Anterior cingulate cortex (tissue), 58 donors: ENCODE measurements at places on chromosomes 5 and 9.

DNA sequence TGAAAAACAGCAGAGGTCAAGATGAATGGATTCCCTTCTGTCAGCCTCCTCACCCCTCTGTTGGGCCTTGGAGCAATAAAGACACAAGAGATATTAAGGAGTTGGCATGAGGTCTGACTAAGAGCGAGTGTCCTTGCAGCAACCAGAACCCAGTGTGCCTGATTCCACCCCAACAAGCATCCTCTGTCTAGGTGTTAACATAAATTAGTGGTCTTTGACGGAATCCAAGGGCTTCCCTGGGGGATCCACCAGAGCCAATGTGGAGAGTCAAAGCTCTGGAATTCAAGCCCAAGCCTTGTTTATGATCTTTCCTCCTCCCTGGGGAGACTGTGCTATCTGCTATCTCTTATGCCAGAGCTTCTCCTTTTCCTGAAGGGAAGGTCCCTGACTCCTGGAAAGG is 128.1 kb upstream of the SMIM23 start:
- no peak for DNase-seq

GRCh38 chr5:59709346-59709821 is 184.1 kb downstream of the PDE4D start:
- no peak for DNase-seq

DNA sequence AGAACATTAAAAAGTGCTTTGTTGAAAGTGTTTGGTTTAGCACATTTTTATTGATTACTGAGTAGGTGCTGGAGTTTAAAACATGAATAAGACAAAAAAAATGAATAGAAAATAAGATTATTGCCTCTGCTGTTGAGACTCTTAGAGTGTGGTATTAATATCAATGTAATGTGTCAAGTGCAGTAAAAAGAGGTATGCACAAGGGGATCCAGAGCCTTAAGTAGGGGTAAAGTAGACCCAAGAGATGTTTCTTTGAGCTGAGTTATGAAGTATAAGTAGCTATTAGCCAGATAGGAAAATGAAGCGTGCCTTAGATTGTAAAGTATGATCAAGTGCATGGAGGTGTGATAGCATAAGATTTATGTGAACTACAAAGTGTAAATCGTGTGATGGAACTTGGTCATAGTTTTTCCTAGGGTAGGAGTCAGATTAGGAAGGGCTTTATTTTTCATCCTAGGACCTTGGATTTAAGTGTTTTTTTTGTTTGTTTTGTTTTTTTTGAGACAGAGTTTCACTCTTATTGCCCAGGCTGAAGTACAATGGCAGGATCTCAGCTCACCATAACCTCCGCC is 45.2 kb downstream of the NSD1 start:
- DNase-seq: no peak

DNA sequence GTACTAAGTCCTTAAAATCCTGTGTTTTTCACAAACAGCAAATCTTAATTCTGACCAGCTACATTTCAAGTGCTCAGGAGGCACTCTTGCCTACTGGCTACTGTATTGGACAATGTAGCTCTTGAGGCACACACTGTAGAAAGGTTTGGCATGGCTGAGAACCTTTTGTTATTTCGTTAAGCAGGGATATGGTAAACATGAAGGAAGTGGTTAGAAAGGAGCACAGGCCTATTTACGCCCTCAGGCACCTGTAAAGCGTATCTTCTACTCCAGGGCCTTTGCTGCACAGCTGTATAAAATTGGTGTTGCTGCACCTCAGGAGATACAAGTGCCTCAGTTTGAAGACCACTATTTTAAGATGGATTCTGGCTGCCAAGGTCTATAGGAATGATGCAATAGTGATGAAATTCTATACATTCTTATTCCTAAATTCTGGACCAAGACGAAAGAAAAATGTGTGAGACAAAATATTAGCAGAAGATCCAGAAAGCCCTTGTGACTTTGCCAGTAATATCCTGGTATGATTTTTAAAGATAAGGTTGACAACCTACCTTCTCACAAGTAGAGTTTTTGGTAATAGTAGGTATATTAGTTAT is 9.3 kb upstream of the OTULIN start:
- DNase-seq: no peak

- no peak for DNase-seq
Observed at GRCh38 chr9:113992994-113993393, 85.1 kb downstream of the AMBP start.

DNA sequence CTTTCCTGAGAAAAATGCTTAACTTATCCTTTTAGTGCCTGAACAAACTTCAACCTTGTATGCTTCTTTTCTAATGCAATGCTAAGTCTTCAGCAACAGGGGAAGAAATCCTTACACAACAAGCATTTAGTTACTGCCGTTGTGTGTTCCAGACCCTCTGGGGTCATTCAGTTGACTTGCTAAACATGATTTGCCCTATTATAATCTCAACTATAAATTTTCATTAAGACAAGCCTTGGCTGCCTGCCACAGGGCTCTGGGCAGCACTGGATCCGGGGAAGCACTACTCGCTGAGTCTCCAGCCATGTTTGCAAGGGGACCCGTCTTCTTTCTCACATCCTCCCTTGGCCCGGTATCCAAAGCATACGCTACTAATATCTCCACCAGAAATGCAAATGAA is 58.1 kb downstream of the PTCH1 start:
- no peak for DNase-seq

DNA sequence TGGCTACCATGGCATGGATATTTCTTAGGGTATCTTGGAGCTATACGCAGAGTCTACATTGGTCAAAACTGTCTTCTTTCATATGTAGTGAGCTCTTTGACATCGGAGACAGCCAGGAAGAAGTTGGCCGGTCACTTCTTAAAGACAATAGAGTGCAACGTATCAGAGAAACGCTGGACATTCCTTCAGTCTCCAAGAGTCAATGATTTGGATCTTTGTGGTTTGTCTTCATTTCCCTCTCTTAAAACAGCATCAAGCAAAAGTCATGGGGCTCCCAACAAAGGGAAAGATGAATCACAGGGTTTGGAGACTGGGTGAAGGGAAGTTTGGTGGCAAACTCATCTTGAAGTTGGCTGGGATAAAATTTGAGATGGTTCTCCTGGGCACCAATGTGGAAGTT is 320.1 kb downstream of the AGTPBP1 start:
- DNase-seq: no peak

GRCh38 chr5:1865948-1866347 is 16.8 kb downstream of the IRX4 start:
- no peak for DNase-seq

GRCh38 chr9:107597743-107598217 is 108.2 kb upstream of the KLF4 start:
- no peak for DNase-seq

DNA sequence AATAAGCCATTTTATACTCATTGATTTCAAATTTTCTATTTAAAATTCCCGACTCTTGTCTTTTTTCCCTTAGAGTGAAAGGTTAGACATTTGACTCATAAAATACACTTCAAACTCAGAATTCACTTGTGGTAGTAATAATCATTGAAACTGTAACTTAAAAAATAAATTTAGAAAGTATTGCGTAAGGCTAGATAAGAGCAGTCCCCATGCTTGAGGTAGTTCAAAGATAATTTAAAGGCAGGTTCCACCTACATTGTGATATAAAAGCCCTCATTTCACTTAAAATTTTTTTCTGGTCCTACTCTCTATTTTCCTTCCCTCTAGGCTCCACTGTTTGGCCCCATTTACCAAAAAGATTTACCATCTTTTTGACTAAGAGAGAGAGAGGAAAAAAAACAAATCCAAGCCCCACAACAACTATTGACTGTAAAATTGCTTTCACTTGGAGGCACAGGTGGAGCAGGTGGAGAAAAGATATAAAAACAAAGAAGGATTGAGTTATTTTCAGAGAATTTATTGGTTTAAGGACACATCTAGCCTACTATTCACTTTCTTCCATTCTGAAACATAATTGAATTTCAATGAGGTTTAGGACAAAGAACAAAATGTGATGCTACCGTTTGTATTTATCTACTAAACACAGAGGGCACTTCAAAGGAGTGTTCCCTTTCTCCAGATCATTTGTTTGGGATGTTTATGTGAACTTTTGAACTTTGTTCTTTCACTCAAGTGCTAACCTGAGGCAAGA is 61.0 kb downstream of the FBXO4 start:
- DNase-seq: no peak

GRCh38 chr5:171907725-171908343 is 98.6 kb downstream of the FBXW11 start:
- DNase-seq: no peak

- no peak for DNase-seq
Observed at GRCh38 chr5:3041001-3041400, 289.5 kb upstream of the IRX2 start.

- no peak for DNase-seq
Observed at GRCh38 chr5:159786201-159786600, 130.1 kb upstream of the ADRA1B start.

GRCh38 chr5:80078921-80079320 is 43.8 kb downstream of the THBS4 start:
- no peak for DNase-seq

DNA sequence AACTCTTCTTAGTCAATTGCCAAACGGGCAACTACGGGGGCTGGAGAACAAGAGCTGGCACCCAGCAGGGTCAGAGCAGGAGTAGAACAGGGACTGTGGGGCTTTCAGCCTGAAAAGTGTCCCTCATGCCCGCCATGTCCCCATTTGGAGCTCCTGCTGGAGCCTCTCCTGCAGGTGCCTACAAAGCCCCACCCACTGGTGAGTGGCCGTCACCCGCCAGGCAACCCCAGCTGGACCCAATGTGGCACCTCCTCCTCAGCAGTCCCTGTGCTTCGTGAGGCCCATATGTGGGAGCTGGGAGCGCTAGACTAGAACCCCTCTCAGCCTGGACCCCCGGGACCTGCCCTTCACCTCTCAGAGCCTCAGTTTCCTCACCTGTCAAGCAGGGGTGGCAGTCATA is 40.9 kb downstream of the VAV2 start:
- DNase-seq: no peak

DNA sequence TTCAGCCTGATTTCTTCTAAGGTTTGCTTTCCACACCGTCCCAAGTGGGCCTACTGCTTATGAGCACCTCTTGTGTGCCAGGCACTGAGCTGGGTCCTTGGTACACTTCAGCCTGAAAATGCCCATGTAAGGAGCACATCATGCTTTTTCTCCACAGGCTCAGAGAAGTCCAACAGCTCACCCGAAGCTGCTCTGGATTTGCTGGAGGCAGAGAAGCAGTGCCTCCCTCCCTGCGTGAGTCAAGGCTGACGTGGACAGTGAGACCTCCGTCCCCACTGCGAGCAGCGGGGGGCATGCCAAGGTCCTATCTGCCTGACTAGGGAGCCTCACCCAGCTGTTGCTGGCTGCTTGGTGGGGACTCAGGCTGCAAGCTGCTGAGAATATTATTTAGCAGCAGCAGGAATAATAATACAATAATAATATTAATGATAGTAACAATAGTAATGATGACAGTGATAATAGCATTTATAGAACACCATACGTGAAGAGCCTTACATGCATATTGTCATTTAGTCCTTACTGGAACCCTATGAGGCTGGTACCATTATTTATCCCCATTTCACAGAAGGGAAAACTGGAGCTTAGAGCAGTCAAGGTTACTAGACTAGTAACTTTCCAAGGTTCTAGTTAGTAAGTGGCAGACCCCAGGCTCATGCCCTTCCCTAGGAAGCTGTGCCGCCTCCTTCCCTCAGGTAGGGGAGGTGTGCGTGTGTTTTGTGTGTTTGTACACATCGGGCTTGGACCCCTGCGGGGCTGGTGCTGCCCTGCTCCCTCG is 194.8 kb downstream of the HSPA4 start:
- no peak for DNase-seq

DNA sequence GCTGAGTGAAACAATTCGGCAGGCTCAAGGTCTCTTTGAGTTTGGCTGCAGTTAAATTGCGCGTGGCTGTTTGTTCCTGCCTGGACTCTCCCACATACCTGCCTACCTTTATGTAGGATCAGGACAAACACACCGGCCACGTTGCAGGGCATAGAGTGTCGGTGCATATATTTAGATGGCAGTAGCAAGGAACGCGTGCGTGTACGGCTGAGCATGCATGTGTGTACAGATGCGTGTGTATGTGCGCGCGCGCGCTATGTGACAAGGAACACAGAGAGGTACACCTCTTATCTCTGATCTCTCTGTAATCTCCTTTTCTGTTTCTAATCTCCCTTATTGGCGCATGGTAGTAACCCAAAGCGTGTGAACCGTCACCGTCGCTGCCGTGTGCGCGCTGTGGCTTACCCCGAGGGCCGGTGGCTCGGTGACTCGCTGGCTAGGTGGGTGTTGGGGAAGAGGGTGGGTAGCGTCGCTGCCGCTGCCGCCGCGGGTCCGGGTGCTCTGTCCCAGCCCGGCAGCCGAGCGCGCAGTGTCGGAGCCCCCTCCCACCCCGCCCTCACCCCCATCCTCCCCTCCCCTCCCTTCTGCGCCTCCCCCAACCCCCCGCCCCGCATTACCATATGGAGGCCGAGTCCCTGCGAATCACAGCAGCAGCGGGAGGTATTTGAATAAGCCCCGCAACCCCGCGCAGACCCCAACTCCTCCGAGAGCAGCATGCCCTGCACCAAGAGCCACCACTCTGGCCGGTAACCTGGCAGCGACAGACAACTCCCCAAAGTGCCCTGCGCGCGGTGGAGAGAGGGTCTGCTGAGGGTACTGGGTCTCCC is 204.8 kb downstream of the MEF2C start:
- no peak for DNase-seq

GRCh38 chr5:79962575-79963222 is 28.4 kb downstream of the MTX3 start:
- DNase-seq: no peak

DNA sequence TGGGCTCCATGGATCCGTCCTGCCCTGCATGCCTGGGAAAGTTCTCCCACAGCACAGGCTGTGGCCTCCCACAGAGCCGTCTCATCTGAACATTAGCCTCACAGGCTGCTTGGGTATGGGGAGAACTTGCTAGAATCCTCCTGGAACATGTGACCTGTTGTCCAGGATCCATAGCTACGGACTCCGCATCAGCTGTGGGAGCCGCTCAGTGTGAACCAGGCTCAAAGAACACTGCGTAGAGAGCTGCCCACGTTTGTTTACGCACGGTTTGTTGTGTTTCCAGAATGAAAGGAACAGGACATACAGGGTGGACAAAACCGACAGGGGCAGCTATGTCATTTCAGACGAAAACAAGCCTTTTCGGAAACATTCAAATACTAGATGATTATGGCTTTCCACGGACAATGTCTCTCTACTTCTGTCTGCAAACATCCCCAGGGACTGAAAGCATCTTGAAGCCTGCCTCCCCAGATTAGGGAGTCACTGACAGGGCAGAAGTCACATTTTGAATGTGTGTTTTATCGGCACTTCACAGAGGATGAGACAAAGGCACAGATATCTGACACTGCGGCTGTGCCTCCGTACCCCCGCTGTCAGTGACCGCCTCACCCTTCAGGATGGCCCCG is 390.3 kb downstream of the GADD45G start:
- no peak for DNase-seq

DNA sequence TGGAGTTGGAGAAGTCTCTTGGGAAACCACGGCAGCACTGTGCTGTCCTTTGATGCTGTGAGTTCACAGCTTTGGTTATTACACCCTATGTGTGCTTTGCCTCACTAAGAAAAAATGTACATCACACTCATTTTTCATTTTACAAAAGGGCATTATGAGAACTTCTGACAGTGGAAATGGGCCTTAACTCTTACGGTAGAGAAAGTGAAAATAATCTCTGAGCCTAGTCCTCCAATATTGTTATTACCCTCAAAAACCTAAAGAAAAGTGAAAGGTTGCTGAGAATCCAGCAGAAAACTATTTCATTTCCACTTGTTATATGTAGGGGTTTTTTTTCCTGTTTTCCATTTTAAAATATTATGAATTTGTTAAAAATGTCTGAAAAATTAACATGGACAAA is 8.2 kb upstream of the OR13D1 start:
- no peak for DNase-seq

GRCh38 chr5:110476164-110476563 is 250.3 kb downstream of the TMEM232 start:
- no peak for DNase-seq

- DNase-seq: no peak
Observed at GRCh38 chr5:152285764-152286163, 119.3 kb downstream of the NMUR2 start.
